ENCODE measurements at places on chromosomes 5 and 9.

GRCh38 chr5:180684623-180685161 lies 35.3 kb upstream of the FLT4 start:
- DNase-seq, result no peak

DNA sequence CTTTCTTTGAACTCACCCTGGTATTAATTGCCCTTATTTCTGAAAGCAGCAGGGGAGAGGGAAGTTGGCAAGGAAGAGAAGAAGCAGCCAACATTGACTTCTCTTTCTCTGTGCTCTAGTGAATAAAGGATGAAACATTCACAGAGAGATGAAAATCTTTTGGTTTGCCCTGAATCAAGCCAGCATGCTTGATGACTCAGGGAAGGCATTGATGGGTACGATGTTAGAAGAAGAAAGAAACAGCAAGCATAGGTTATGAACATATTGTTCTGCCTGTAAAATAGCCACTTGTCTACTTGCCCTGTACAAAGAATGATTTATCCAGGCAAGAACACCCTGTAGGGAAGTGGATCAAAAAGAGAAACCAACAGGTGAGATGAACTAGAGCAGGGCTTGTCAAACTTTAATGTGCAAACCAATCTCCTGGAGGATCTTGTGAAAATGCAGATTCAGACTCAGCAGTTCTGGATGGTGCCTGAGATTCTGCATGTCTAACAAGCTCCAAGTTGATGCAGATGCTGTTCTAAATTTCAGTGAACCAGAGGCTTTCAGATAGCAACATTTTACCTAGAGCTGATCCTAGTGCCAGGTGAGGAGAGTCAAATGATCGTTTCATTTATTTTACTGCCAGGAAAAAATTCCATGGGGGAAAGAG lies 586.6 kb upstream of the TLE4 start:
- DNase-seq, result no peak

DNA sequence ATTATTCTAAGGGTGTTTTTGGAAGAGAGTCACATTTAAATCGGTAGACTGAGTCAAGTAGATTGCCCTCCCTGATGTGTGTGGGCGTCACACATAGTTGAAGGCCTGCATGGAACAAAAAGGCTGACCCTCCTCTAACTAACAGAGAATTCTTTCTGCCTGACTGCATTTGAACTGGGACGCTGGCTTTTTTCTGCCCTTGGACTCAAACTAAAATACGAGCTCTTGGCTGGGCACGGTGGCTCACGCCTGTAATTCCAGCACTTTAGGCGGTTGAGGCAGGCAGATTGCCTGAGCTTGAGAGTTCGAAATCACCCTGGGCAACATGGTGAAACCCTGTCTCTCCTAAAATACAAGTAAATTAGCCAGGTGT lies 209.4 kb downstream of the MAN2A1 start:
- no peak for DNase-seq

DNA sequence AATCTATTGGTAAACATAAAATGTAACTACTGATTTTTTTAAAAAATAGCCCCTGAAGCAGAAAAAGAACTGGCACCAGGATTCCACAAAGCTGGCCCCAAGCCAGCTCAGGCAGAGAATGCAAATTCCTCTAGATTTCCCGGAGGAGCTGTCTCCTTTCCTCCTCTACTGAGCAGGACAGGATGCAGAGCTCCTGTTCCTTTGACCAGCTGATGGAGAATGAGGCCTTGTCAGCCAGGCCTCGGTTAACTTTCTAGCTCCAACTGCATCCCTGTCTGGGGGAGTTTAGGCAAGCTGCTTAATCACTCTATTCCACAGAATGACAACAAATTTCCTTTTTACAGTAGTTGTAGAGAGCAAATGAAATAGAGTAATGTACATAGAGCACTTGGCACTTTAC lies 155.5 kb downstream of the GNAQ start:
- no peak for DNase-seq

DNA sequence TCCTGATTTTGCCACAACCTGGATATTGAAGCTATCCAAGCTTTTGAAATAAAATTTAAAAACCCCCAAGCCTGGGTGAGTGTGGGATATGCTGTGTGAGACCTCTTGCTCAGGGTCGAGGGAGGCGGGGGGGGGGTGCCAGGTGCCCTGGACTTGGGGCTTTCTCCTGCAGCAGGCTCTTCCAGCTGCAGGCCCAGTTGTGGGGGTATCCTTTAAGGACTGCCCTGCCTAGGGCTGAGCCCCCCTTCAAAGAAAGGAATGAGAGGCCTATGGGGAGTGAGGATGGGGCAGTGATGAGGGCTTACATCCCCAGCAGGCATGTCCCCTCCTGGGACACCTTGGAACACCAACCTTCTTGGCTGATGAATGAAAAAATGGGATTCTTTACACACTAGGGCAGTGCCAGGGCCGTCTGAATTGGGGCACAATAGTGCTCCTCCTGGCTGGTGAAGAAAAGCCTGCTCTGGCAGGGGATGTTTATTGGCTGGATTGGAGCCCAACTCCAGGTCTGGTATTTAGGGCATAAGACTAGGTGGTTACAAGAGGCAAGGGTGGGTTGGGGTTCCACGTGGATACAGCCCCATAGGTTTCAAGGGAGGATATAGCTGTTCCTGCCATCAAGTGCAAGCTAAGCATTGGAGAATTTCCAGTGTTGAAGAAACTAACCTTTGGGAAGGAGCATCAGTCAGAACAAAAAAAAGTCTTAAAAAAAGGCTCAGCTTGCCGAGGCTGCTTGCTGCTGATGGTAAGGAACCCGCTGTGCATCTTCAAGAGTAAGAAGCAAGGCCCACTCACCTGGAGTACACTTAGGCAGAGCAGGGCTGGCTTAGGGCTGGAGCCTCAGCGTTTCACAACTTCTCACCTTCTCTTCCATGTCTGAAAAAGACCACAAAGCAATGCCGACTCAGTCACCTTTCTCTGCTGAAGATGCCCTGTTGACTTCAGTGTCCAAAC lies 7.0 kb downstream of the HNRNPAB start:
- DNase-seq, result no peak

GRCh38 chr5:179606071-179606909 lies 17.2 kb downstream of the HNRNPH1 start:
- no peak for DNase-seq

GRCh38 chr5:31847354-31847753 lies 208.4 kb downstream of the PDZD2 start:
- no peak for DNase-seq

DNA sequence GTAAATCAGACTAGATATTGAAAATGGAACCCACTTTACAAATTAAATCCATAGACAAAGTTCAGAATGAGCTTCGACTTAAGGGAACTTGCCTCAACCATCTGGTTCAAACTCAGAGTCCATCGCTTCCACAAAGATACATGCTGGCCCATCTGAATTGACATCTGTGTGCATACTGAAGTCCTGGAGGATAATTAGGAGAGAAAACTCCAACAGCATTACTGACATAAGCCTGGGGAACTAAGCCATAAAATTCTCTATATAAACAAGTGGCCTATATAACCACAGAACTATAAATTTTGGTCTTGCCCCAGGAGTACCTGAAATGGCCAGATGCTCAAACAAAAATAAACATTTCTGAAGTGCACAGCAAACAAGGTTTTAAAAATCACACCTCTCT lies 94.4 kb downstream of the IZUMO3 start:
- no peak for DNase-seq

DNA sequence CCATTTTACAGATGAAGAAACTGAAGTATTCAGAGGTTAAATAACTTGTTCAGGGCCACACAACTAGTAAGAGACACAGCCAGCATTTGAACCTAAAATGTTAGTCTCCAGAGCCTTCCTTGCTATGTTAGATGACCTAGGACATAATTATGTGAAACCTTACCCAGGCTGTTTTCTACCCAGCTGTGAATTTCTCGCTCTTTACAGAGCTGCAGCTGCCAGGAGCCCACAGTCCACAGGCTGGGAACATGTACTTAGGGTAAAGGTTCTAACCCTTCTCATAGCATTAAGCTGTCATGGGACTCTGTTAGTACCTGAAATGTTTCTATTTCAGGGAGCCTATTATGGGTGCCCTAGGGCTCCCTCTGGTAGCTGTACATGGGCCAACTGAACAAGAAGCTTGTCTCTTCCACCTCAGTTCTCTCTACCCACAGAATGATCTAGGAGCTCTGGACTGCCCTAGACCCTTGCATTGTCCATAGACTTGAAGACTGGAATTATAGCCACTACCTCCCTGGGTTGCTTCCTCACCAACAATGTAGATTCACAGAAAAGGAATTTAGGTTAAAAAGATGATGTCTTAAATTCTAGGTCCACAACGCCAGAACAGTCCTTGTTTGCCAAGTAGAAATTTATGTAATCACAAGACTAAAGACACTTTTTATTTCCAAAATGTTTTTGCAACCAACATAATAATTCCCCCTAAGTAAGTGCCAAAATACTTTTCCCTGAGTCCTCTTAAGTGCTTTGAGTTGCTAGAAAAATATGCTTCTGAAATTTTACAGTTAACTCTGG lies 262.9 kb downstream of the PIK3R1 start:
- no peak for DNase-seq

DNA sequence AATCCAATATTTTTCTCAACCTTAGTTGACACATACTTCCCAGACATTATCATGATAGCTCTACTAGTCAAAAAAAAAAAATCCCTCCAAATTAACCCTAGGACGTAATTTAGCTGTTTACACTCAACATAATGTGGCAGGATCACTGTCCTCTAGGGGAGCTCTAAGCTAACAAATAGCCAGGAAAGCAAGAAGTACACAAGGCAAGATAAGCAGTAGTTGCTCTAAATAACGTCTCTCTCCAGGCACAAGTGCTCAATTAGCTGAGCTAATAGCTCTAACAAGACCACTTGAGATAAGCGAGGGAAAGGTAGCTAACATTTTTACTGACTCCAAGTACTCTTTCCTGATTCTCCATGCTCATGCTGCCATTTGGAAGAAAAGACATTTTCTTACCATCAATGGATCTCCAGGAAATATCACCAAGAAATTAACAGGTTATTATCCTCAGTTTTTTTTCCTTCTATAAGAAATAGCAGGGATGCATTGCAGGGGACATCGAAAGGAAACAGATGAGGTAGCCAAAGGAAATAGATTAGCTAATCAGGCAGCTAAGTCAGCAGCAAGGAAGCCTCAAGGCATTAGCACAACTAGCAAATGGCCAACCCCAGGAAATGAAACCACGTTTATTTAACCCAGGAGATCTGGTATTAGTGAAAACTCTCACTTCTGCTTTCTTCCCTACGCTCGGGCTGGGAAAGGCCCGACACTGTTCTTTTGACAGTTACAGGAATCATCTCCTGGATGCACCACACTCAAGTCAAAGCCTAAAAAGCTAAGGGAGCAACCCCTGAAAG lies 614.1 kb downstream of the PTPRD start:
- DNase-seq, result no peak

GRCh38 chr9:14302405-14302804 lies 11.5 kb downstream of the NFIB start:
- DNase-seq, result no peak

All from CD4-positive, alpha-beta T cell treated with Interleukin-4 for 1 hour (primary cell).